ENCODE measurements at places on chromosomes 4 and X.

DNA sequence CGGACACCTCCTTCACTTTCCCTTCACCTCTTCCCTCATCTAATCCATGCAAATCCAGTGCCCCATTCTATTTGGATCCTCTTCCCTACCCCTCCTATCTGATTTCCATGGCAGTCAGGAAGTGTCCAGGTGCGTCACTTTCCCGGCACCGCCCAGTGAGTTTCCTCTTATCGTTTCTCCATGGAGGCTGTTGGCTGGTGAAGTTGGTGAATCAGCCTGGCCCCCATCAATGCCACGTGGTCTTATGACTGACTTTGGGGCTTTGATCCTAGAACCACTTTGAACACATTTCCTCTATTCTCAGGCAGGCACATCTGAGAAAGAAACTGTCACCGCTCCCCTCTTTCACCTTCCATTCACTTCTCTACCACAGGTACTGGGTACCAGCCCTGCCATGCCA is 137.8 kb downstream of the CEP135 start:
- no peak for DNase-seq

DNA sequence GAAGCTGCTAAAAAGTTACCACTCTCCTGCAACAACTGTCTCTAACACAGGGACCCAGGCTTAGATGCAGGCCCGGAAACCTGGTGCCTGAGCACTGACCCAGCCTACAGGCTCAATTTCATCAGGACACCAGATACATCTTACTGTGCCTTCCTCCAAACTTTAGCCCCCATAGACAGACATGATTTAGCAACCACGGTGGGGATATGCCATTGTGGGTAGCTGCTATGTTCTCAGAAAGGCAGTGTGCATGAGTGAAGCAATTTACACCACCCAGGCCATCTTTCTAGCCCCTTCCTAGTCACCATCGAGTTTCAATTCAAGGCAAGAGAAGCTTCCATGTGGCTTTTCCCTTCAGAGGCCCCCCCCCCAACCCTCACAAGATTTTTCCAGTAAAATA is 2.7 kb downstream of the HS3ST1 start:
- DNase-seq, result no peak

GRCh38 chr4:24476282-24476681 is 108.1 kb downstream of the DHX15 start:
- DNase-seq, result peak; percentile 46

- no peak for DNase-seq
These were observed 187.0 kb downstream of the MID1IP1 start for GRCh38 chrX:38988301-38988700.

GRCh38 chr4:101356928-101357327 is 9.6 kb upstream of the PPP3CA start:
- DNase-seq, result peak; percentile 93

DNA sequence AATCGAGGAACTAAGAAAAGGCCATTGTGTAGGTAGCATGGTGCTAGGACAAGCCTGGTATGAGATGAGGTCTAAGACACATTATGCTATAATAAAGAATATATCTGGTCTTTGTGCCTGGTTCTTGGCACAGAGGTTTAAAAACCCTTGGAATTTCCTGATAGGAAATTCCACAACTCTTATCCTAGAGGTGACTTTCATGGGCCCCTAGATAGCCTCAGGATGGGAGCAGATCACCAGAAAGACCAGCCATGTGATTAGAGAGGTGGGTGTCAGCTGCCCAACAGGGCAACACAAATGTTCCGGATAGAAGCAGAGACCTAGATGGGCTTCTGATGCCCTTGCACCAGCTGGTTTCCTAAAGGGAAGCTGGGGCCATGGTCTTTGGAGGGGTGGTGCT is 107.2 kb downstream of the SCD5 start:
- DNase-seq, result no peak

DNA sequence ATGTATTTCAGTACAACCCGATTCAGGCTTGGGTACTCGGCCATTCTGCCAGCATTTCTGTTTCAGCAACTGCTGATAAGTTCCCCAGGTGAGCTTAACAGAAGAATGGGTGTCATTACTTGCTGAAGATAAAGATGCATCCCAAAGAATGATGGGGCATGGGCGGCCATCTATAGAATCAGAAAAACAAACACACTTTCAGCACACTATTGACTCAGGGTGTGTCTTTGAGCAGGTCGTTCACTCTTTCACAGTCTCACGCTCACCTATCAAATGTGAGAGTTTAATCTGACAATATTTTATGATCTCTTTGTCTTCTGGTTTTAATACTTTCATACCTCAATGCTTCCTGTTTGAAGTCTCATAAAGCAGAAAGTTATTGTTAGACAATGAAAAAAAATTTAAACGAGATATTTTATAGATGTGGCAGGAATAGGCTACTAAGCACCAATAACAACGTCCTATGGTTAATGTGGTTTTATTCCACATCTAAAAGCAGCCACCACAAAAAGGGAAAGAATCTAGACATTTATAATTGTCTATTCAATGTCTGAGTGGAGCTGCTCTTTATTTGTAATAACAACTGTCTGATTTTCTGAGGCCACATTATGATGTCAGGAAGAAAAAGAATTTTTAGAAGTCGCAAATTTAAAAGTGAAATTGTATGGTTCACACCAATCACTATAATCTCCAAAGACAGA is 17.0 kb downstream of the GASK1B start:
- DNase-seq, result no peak

GRCh38 chr4:7160951-7161440 is 31.3 kb upstream of the SORCS2 start:
- no peak for DNase-seq

DNA sequence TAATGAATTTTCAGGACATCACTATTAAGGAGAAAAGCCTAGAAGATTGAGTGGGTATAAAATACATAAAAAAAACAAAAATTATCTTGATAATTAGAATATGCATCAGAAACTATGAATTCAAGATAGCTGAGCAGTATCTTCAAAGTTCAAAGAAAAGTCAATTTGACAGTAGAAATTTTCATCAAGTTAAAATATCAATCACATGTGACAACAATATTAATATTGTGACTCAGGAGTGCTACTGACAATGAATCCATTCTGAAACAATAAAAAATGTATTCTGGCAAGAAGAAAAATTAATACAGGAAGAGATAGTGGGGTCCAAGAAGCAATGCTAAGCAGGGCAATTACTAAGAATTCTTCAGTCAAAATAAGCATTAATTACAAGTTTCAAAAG is 151.9 kb upstream of the GLRA2 start:
- no peak for DNase-seq

DNA sequence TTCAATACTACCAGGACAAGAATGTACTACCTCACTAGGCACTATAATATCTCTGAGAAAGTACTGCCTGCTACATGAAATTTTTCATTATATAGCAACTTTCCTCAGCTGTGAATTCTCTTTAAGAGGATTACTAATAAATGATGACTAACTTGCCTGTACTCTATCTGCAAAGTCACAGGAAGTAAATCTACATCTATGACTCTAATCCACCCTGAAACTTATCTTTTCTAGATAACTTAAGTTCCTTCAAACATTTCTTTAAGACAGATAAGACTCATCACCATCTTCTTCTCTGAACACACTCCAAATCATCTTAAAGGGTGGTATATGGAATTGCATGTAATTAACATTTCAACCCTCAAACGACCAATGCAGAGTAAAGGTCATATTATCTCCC is 28.8 kb downstream of the RPS6KA3 start:
- peak; percentile 22 for DNase-seq

- no peak for DNase-seq
These were observed 128.3 kb downstream of the UCHL1 start for GRCh38 chr4:41384992-41385391.

- DNase-seq, result peak; percentile 14
These were observed 30.4 kb downstream of the CLDN22 start for GRCh38 chr4:183289688-183290087.

GRCh38 chrX:129600981-129601424 is 53.8 kb downstream of the APLN start:
- peak; percentile 31 for DNase-seq

DNA sequence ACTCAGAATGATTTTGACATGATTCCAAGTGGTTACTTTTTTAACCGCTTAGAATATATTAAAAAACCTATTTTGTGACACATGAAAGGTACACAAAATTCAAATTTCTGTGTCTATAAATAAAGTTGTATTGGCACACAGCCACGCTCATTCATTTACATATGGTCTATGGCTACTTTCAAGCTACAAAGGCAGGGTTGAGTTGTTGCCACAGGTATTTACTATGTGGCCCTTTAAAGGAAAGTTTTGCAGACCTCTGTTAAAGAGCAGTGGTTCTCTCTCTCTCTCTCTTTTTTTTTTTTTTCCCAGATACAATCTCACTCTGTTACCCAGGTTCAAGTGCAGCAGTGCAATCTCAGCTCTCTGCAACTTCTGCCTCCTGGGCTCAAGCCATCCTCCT is 23.0 kb downstream of the GPM6B start:
- DNase-seq, result no peak

GRCh38 chrX:154519389-154519788 is 3.4 kb upstream of the FAM3A start:
- no peak for DNase-seq

DNA sequence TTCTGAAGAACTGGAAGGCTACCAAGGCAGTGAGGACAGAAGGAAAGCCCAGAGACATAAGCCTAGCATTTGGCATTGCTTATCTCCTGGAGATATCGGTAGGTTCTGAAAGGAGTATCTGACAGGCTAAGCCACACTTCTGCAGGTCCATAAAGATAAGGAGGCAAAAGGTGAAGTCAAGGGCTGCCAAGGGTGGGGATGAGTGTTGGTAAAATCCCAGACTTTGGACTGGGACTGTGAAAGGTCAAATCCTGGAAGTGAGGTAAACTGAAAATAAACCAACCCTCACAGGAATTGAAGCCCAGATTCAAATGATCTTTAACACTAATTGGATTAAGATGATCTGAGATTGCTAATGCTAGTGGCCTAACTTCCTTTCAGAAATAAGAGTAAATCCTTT is 27.4 kb downstream of the GK start:
- DNase-seq, result no peak

Data from fibroblast of mammary gland (primary cell).